ENCODE measurements at places on chromosomes 16 and 17.

DNA sequence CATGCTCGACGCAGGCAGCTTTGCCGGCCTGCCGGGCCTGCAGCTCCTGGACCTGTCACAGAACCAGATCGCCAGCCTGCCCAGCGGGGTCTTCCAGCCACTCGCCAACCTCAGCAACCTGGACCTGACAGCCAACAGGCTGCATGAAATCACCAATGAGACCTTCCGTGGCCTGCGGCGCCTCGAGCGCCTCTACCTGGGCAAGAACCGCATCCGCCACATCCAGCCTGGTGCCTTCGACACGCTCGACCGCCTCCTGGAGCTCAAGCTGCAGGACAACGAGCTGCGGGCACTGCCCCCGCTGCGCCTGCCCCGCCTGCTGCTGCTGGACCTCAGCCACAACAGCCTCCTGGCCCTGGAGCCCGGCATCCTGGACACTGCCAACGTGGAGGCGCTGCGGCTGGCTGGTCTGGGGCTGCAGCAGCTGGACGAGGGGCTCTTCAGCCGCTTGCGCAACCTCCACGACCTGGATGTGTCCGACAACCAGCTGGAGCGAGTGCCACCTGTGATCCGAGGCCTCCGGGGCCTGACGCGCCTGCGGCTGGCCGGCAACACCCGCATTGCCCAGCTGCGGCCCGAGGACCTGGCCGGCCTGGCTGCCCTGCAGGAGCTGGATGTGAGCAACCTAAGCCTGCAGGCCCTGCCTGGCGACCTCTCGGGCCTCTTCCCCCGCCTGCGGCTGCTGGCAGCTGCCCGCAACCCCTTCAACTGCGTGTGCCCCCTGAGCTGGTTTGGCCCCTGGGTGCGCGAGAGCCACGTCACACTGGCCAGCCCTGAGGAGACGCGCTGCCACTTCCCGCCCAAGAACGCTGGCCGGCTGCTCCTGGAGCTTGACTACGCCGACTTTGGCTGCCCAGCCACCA is 9.7 kb downstream of the VASN start:
- DNase-seq: no peak

GRCh38 chr17:48059125-48059668 is 11.0 kb downstream of the NFE2L1 start:
- DNase-seq: no peak

DNA sequence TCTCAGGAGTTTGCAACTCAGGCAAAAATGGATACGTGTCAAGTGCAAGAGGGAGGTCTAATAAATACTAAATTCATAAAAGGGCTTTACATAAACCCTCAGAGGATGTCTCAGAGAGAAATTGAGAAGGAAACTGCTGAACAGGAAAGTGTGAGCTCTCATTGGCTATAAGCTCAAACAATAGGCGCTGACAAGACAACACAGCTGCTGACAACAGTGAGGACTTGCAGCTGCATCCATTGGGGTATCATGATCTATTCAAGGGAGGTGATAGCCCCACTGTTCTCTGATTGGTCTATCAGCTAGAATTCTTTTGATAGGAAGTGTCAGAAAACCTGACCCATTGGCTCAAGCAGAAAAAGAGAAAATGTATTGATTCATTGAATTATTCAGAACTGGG is 187.2 kb downstream of the CBLN1 start:
- DNase-seq: no peak

GRCh38 chr16:10501016-10501607 is 79.3 kb downstream of the EMP2 start:
- no peak for DNase-seq

DNA sequence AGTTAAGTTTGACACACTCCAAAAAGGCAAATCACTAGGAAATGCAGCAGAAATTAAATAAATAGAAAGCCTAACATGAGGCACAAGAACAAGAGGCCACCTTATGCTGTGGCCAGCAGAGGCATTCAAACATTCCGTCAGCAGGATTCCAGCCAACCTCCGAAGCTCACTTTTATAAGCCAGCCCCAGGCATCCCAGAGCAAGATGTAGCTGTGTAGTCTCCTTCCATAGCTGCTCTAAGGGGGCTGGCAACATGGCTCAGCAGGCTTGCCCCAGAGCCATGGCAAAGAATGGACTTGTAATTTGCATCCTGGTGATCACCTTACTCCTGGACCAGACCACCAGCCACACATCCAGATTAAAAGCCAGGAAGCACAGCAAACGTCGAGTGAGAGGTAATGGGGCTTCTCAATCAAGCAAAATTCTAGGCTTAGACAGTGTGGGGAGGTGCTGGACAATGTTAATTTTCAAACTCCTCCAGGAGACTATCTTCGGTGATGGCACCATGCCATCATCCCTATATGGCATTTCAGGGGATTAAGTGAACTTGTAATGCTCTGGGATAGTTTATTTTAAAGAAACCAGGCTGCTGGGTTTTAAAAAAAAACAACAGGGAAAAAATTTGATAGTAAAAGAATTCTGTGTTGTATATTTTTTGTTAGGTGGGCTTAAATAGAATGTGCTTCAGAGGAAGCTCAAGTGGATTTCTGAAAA is at the start of gene CLEC3A:
Gene CLEC3A (plus strand): TSS at position 202 of the 714 bp plus-strand sequence. CDS start 79 bp downstream, at position 281.
- DNase-seq: no peak

DNA sequence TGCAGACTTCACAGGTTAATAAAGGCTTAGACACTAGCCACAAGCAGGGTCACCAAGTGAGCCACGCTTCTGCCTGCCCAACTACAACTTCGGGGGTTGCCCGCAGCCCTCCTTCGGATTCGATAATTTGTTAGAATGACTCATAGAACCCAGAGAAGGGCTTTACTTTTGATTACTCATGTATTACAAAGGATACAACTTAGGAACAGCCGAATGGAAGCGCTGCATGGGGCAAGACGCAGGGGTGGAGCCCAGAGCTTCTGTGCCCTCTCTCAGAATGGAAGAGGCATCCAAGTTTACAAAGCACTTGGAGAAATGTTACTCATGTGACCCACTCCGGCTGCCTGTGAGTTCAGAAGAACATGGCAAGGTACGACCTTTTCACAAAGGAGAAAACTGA is 7.5 kb upstream of the CDH5 start:
- no peak for DNase-seq

DNA sequence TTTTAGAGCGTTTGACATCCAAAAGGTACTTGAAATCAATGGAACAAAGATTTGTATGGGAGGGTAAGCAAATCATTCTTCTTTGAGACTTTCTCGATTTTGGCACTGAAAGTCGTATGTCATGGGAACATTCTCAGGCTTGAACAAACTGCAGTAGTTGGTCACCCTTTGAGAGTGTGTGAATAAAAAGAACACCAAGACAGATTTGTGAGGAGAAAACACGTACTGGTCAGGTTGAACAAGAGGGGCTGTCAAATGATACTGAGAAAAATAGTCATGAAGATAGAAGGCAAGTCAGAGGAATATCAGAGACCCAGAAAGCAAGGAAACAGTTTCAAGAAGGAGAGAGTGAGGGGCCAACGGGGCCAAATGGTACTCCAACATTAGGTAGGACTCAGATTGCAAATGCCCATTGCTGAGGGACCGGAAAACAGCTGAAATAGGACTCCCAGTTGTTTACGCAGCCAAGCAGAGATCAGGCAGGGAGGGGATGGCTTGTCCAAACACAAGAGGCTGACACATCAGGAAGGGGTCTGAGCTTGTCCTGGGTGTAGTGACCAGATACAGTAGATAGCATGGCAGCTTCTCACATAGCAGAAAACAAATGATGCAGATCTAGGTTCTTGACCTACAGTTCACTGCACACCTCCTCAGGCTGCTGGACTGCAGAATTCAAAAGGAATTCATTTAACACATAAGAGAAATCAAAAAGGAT is 74.5 kb upstream of the MYOCD start:
- DNase-seq: no peak

DNA sequence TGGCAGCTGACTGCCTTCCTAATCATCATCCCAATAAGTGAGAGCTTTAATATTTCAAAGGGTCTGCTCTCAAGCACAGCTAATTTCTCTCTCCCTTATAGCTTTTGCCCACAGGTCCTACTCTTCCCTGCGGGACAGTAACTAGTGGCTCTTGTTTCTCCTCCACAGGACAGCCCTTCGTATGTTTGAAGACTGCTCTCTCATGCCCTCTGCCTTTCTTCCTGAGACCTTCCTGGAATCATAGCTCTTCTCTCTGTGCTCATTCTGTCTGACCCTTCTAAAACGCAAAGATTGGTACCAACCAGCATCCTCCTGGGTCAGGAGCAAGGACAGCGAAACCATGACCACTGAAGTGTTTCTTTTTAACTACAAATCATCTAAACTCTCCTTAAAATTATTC is 168.9 kb downstream of the GRIN2A start:
- no peak for DNase-seq

DNA sequence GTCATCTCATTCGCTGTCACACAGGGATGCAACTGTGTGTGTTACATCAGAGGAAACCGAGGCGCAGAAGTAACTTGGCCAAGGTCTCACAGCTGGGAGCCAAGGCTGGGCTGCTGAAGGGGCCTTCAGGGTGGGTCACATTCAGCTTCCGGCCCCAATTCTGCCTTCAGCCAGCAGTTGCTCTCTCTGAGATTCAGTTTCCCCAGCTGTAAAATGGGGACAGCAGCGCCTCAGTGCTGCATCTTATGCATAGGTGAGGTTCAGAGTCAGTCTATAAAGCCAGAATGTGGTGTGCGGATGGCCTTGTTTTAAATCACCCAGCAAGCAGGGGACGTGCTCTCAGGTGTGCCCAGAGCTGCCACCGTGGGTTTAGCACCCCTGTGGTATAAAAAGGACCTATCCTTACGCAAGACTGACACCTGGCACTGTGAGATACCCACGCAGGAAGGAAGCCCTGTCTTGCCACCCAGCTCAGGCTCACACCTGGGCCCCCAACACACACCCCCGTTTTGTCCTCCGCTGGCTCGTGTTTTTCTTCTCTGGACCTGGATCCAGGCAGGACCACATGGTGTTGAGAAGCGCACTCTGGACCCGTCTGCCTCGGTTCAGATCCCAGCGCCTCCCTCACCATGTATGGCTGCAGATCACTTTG is 94.6 kb upstream of the GSE1 start:
- DNase-seq: no peak

DNA sequence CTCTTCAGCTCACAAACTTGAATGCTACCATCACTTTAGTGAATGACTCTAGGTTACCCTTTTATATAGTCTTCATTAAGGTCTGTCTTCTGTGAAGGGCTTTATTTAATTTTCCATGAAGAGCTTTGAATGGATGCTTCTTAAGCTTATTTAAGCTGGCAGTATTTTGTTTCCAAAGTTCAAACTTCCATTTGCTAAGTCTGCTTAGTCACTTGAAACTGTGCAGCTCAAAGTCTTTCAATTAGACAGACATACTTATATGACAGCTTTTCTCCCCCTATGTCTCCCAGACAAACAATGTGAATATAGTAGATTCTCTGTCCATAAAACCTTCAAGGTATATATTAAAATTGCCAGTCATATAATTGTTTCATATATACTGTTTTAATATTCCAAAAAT is 23.5 kb downstream of the TXNDC11 start:
- DNase-seq: no peak

- DNase-seq: no peak
Measured at GRCh38 chr17:27218719-27219488, 75.0 kb upstream of the WSB1 start.

- DNase-seq: no peak
Measured at GRCh38 chr16:68246666-68247065, 1.5 kb downstream of the PLA2G15 start.

GRCh38 chr17:80751946-80752581 is 207.4 kb downstream of the RPTOR start:
- DNase-seq: no peak

DNA sequence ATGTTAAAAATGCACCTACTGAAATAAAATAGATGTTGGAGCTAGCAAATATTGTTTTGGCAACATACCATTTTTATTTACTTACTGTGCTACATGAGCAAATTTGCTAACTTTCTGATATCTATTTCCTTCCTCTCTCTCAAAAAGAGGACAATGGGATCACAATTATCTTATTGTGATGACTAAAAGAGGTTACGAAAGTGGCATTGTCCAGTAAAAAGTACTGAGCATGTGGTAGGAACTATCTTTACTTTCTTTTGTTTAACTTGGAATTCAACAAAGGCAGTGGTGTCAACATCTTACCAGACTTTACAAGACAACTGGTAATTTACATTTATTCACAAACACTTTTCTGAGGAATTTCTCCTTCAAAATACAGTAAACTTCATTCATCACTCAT is 1542.6 kb upstream of the CDH8 start:
- no peak for DNase-seq

GRCh38 chr16:83653785-83654184 is 154.0 kb upstream of the HSBP1 start:
- no peak for DNase-seq

- no peak for DNase-seq
Measured at GRCh38 chr16:81715358-81716196, 63.5 kb upstream of the PLCG2 start.

DNA sequence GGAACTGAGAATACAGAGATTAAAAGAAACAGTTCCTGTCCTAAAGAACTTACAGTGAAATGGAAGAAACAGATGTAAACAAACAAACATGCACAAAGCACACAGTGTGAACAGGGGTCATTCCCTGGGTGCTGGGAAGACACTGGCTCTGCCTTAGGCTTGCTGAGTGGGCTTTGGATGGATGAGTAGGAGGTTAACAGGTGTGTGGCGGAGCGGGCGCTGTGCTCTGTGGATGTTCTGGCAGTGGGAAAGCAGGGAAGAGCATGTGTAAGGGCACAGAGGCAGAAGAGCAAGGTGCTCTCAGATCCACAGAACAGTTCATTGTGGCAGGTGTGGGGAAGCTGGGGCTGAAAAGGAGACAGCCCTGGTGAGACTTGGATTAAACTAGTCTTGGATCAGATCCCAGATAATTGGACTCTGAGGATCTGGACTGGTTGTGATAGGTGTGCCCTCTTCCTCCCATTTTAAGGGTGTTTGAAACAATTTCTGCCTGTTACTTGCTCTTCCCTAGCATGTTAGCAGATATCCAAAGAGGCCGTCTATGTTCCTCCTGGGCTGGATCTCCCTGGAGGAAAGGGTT is 8.1 kb downstream of the HROB start:
- no peak for DNase-seq

- DNase-seq: no peak
Measured at GRCh38 chr17:6641247-6641863, 495 bp downstream of the TXNDC17 start.

GRCh38 chr17:81386646-81387099 is 8.6 kb upstream of the BAHCC1 start:
- DNase-seq: no peak

DNA sequence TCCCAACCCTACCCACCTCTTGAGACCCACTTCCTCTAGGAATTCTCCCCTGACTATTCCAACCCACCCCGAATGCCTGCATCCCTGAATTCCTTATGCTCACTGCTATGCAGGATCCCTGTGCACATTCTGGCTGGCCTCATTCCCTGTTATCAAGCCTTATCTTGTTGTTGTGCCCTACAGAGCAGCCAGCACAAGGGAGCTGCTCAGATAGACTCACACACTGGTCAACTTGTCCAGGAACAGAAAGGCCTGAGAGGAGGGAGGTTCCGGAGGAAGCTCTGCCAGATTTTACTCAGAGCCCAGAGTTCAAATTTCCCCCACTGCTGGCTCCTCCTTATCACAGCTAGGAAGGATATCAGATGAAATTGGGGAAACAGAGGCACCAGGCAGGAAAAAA is 24.8 kb upstream of the MYO18A start:
- no peak for DNase-seq

GRCh38 chr17:73255671-73256181 is 6.0 kb downstream of the CPSF4L start:
- no peak for DNase-seq

- no peak for DNase-seq
Measured at GRCh38 chr17:65158041-65158440, 20.9 kb downstream of the RGS9 start.

GRCh38 chr16:66735891-66736290 is 15.5 kb downstream of the DYNC1LI2 start:
- no peak for DNase-seq

Measured in stimulated activated CD4-positive, alpha-beta T cell treated with anti-CD3 and anti-CD28 coated beads, Interleukin-1b, Interleukin-23, amount 100 ng/mL, for 1 hour (primary cell).